ENCODE measurements at places on chromosomes 4 and X.
A peak's percentile ranks its signal among the peaks of the same experiment; 100 is the strongest.

- DNase-seq, result no peak
These were observed 114.4 kb downstream of the FRYL start for GRCh38 chr4:48665555-48666186.

GRCh38 chr4:3157366-3157765 lies 82.9 kb downstream of the HTT start:
- DNase-seq, result no peak

DNA sequence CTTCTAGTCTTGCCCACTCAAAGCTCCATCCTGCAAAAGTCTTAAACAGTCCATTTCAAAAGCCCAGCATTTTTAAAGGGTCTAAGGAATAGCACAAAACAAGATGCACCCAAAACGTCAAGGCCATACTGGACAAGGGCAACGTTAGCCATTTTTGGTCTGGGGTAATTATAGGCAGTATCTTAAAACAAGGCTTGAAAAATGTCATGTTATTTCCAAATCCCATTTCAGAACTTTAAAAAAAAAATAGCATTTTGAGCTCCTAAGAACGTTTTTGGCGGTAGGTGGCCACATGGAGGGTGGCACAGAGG lies 584 bp upstream of the TMEM165 start:
- DNase-seq, result no peak

DNA sequence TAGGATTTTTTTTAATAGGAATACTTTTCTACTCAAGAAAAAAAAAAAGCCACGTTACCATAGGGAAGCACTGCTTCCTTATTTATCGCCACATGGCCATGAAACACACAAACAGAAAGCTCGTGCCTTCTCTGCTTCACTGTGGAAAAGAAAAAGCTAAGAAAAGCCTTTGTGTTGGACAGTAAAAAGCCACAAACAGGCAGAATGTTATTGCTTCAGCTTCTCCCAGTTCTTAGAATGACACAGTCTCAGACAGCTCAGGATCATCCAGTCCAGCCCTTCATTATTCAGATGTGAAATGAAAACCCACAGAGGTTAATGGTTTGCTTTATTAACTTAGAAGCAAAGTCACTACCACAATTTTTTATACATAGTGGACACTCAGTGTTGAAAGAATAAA lies 181.6 kb upstream of the NOCT start:
- DNase-seq, result peak; percentile 68

GRCh38 chr4:170087163-170087700 lies 2.5 kb downstream of the AADAT start:
- DNase-seq, result no peak

GRCh38 chrX:109826954-109827708 lies 94.1 kb upstream of the ACSL4 start:
- peak; percentile 11 for DNase-seq

DNA sequence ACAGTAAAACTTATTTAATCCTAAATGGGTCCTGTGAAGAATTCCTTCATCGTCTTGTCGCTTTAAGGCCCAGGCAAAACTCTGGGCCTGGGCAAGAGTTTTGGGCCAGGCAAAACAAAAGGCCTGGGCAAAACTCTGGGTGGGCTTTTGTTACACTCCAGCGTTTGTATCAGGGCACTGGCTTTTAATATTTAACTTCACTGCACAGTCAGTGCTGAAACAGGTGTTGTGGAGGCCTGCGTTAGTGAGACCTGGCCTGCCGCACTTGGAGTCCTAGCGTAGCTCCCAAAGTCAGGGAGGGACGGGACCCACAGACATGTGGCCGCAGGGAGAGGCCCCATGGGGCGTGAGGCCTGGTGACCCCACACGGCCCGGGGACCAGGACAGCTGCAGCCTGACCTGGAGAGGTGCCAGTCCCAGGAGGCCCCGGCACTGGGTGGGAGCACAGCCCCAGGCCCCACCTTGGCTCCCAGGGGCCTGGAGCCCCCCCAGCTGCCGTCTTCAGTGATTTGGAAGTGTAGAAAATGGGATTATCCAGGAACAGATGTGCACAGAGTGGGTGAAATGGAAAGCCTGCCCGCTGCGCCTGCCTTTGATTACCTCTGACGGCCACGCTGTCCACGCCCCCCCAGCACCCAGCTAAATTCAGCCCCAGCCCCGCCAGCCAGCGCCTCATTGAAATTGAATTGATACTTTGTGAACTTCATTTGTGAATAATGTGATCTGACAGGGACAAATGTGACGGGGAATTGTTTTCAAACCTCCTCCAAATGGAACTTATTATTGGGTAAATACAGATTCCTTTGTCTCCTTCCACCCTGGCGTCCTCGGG lies 132.9 kb upstream of the NKX1-1 start:
- DNase-seq, result no peak

- no peak for DNase-seq
These were observed 570.7 kb downstream of the PCDH7 start for GRCh38 chr4:31290836-31291235.

DNA sequence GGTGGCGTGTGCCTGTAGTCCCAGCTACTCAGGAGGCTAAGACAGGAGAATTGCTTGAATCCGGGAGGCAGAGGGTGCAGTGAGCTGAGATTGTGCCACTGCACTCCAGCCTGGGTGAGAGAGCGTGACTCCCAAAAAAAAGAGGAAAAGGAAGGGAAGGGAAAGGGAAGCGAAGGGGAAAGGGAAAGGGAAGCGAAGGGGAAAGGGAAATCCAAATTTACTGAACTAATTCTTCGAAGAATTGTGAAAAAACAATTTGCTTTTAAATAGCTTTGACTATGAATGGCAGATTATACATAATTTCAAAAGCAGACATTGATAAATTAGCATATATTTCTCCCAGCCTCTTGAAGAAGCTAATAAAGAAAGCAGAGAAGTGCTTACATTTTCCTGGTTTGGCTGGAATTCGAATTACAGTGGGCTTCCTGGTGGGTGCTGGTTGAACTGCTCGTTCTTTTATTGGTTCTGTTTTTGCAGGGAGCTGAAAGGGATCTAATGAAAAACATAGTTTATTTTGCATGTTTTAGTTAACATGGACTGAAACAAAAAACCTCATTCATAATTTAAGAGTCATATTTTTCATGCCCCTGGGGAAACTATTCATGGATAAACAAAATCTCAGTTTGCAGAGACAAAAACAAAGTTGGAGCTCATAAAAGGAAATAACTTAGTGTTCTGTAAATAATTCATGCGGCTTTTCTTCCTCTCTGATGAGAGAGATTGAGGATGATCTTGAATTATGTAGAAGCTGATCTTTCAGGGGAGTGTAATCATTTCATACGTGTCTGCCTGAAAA lies 66.0 kb downstream of the RPS3A start:
- no peak for DNase-seq

DNA sequence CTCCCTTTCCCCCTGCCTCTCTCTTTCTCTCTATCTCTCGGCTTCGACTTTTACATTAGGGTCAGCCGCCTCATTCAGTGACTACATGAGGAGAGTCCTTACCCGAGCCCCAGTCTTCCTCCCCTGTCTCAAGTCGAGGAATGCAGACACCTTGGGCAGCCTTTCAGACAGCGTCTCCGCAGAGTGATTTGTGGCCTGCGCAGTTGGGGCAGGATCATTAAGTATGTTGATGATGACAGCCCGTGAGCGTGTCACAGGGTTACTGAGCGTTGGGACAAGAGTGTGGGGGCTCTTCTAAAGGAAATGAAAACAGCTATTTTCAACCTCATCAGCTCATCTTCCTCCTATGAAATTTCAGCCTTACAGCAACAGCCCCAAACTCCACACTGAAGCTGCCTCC lies 312.1 kb upstream of the GATB start:
- peak; percentile 18 for DNase-seq

- DNase-seq, result no peak
These were observed 122.9 kb downstream of the C4orf33 start for GRCh38 chr4:129218897-129219296.

Data from inflammatory macrophage (primary cell).